ENCODE measurements at places on chromosomes 12 and 14. TPM values are rescaled to one million over a fixed set of nuclear protein-coding genes. Genes with fewer than 3 reads are reported as not detected.

The MYH6 gene
- not detected for total RNA-seq

The STYX gene
- total RNA-seq, result 12.9 TPM

The SIX4 gene
- total RNA-seq, result 9.5 TPM

The PKP2 gene
- 37.1 TPM for total RNA-seq

The P2RX7 gene
- 0.16 TPM for total RNA-seq

The TSPAN19 gene
- 0.55 TPM for total RNA-seq

The HOXC12 gene
- total RNA-seq, result 0.31 TPM

The TGFB3 gene
- total RNA-seq, result 0.53 TPM

The ARMH4 gene
- 0.04 TPM for total RNA-seq

The A2ML1 gene
- 2.7 TPM for total RNA-seq

The MBD6 gene
- total RNA-seq, result 3.3 TPM

The LRTM2 gene
- total RNA-seq, result not detected

The ACOT6 gene
- total RNA-seq, result not detected

The SSPN gene
- 0.57 TPM for total RNA-seq

The PYGL gene
- 315 TPM for total RNA-seq

The LALBA gene
- not detected for total RNA-seq

The RAB15 gene
- total RNA-seq, result 0.08 TPM

The ACRBP gene
- 0.16 TPM for total RNA-seq

The GALNT4 gene
- 5.9 TPM for total RNA-seq

The HOXC9 gene
- 5.2 TPM for total RNA-seq

The MYF5 gene
- not detected for total RNA-seq

The SIX1 gene
- not detected for total RNA-seq

The KCNJ8 gene
- not detected for total RNA-seq

The GSG1 gene
- total RNA-seq, result not detected

The TAS2R9 gene
- total RNA-seq, result not detected

The MANSC1 gene
- total RNA-seq, result 4.6 TPM

The HOXC10 gene
- total RNA-seq, result 11.4 TPM

The KLRK1 gene
- total RNA-seq, result not detected

The LTB4R gene
- total RNA-seq, result 14.0 TPM

The SCNN1A gene
- total RNA-seq, result 7.7 TPM

The TEX52 gene
- total RNA-seq, result not detected

The ZNF385A gene
- 37.4 TPM for total RNA-seq

The RNASE4 gene
- total RNA-seq, result 10.7 TPM

The NTS gene
- total RNA-seq, result not detected

The TMTC1 gene
- 16.9 TPM for total RNA-seq

The GARIN6 gene
- not detected for total RNA-seq

The KLHDC1 gene
- total RNA-seq, result 2.1 TPM

The CABP1 gene
- not detected for total RNA-seq

All from hair follicular keratinocyte (primary cell).